Activated CD4-positive, alpha-beta memory T cell treated with anti-CD3 and anti-CD28 coated beads for 36 hours (primary cell): ENCODE measurements at places on chromosomes 6 and 20. TPM values are rescaled to one million over a fixed set of nuclear protein-coding genes. Genes with fewer than 3 reads are reported as not detected.

- peak; percentile 91 for DNase-seq
Measured at GRCh38 chr6:144063744-144064401, 31.5 kb downstream of the SF3B5 start.

- no peak for DNase-seq
Measured at GRCh38 chr20:18001131-18001921, 32.5 kb downstream of the MGME1 start.

DNA sequence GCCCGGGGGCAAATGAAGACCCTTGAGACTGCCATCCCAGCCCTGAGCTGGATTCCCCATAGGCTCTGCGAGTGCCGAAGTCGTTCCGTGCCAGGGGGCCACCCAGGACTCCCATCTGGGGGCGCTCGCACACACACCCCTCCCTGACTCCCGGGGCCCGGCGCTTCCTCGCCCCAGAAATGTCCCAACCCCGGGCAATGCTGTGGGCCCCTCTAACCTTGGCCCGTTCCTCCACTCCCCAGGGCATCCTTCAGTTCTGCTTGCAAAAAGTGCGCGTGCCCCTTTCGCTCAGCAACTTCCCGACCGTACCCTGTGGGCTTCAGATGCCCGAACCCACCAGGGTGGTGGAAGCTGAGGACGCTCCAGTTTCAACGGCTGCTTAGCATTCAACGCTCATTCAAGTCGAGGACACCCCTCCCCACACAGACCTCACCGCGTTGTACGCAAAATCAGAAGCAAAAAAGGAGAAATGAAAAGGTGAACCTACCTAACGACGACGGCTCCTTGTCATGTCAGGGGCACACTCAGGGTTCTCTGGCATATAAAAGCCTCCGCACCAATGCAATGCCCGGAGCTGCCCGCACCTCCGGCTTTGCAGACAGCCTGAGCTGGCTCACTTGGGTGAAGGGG is 25.3 kb downstream of the RIPOR2 start:
- peak; percentile 58 for DNase-seq

DNA sequence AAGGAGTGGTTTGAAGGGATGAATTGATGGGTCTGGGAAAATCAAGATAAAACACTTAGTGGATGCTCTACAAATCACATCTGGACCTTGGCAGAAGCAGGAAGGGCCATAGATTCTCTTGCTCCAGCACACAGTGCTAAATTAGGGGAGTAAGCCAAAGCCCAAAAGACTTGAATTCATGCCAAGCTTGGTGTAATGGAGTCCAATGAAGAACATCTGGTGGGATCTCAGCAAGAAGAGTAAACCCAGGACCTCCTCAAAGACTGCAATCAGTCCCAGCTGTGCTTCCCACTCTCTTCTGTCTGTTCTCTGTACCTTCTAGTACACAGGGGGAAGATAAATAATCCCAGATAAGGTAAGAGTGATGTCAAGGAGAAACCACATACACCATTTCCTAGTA is 683.4 kb downstream of the RNF144B start:
- no peak for DNase-seq

GRCh38 chr20:19047040-19047950 is 165.1 kb upstream of the SLC24A3 start:
- no peak for DNase-seq

DNA sequence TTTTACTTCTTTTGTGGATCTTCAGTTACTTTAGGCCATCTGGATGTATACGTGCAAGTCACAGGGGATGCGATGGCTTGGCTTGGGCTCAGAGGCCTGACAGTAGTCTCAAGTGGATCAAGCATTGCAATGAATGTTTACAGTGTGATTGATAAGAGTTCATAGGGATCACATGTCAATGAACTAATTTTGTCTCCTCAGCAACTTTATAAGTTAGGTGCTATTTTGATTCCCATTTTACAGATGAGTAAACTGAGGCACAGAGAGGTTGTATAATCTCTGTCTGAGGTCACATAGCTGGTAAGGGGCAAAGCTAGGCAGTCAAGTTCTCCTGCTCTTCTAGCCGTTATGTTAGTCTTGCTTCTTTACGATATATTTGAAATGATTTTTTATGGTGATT is 13.5 kb downstream of the MEI4 start:
- DNase-seq: no peak

DNA sequence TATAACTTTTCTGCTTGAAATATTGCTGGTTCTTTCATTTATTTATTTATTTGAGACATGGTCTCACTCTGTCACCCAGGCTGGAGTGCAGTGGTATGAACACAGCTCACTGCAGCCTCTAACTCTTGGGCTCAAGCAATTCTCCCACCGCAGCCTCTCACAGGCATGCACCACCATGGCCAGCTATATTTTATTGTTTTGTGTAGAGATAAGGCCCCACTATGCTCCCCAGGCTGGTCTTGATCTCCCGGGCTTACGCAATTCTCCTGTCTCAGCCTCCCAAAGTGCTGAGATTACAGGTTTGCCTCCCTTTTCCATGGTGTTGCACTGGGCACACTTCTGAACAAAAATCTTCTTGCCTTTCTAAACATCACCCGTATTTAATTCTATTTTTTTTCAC is 39.1 kb upstream of the RNGTT start:
- DNase-seq: no peak

The NEURL2 gene
- total RNA-seq: 2.5 TPM
